ENCODE measurements at places on chromosomes 16 and 17.

DNA sequence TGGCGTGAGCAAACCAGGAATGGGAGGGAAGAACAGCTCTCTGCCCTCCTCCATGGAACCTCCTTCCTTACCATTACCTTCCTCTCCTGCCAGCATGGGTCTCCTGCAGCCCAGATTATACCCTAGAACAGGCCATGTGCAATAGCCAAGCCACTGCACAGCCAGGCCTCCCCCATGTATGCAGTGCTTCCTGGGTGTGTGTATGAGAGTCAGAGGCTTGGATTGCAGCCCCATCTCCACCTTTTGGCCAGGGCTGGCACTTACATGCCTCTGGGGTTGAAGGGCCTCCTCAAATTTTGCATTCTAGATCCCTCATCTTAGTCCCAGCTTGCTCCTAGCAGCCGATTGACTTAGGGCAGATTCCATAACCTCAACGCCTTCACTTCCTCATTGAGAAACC is 133.7 kb downstream of the GSG1L start:
- no peak for DNase-seq

DNA sequence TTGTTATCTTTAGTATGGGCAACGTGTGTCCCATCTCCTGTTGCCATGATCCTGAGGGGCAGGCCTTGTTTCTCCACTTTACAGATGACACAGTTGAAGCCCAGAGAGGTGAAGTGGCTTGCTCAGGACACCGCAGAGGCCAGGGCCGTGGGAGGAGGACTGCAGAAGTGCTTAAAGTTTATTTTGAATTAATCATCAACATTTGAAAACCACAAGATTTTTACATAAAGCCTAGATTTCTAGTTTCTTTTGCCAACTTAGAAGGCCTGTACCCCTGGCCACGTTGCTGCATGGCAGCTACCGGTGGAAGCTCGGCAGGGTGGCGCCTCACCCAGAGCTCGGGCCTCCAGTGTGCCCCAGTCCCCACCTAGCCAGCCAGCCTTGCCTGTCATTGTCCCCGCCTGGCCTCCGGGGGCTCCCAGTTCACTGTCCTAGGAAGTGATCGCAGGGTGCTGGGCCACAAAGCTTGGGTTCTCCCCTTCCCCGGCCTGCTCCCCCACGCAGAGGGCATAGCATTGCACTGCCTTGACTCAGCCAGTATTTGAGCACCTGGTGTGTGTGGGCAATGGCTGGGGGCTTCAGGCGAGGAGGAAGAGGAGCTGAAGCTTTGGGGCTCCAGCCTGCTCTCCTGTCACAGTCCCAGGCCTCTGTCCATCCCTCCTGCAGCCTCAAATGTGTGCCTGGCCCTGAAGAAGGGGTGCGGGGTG is 14.8 kb upstream of the ADCY7 start:
- no peak for DNase-seq

- DNase-seq = no peak
These were observed 9.2 kb upstream of the NF1 start for GRCh38 chr17:31085563-31085962.

- no peak for DNase-seq
These were observed 148.3 kb downstream of the KATNIP start for GRCh38 chr16:27698266-27698665.

GRCh38 chr16:78737630-78738029 is 638.2 kb downstream of the WWOX start:
- DNase-seq = no peak

DNA sequence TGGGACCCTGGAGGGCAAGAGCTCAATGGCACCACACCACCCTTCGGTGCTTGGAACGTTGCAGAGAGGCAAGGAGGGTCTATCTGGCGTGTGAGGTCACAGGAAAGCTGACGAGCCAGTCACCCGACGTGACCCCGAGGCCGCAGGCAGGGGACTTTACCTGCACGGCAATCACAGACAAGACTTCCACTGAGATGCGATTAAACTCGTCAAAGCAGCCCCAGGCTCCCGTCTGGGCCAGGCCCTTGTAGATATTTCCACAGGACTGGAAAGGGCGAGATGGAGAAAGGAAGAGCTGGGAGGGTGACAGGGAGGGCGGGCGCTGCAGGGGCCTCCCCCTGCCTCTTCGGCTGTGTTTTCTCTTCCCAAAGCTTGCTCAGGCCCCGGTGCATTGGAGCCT is 78.3 kb downstream of the DNAH17 start:
- DNase-seq = no peak

DNA sequence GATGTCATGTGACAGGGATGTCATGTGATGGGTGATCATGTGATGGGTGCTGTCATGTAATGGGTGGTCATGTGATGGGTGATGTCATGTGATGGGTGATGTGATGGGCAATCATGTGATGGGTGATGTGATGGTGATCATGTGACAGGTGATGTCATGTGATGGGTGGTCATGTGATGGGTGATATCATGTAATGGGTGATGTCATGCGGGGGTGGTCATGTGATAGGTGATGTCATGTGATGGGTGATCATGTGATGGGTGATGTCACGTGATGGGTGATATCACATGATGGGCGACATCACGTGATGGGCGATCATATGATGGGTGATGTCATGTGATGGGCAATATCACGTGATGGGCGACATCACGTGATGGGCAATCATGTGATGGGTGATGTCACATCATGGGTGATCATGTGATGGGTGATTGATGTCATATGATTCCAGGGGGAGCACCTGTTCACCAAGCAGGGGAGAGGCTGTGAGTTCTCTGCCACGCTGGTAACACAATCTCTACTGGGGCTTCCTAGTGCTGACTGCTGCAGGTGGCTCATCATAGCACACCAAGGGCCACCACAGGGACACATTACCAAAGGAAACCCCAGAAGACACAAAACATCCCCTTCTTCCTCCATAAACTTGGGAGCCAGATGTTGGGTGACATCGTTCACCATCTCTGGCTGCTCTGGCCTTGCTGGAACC is 16.5 kb downstream of the CD300LB start:
- no peak for DNase-seq

GRCh38 chr17:15112846-15113617 is 152.1 kb downstream of the PMP22 start:
- no peak for DNase-seq
